A549 (cell line): ENCODE measurements at places on chromosomes 13 and 19.

DNA sequence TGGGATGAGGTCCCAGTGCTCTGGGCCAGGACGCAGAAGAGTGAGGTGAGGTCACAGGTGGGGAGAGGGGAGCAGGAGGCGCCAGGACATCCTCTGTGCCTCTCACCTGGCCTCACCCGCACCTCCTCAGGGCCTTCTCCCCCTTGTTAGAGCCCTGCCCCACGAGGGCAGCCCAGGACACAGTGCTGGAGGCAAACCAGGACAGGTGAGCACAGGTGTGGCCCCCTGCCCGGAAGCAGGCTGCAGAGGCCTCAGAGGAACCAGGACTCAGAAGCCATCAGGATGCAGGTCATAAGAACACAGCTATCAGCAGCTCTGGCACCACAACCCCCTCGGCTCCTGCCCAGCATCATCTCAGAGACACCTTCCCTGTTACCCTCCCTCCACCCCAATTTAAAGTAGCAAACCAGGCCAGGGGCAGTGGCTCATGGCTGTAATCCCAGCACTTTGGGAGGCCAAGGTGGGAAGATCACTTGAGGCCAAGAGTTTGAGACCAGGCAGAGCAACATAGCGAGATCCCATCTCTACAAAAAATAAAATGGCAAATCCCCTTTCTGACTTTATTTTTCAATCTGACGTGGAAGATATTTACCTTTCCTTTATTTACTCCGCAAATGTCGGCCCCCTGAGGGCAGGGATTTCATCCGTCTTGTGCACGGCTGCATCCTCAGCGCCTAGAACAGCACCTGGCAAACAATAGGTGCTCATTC is at the start of gene CEACAM16:
CEACAM16 (plus strand) TSS at position 660 of the 710 bp plus-strand sequence. CDS start 2,306 bp downstream, outside the sequence.
- no peak for DNase-seq

GRCh38 chr19:13665125-13665905 is 99.0 kb upstream of the MRI1 start:
- DNase-seq: no peak

DNA sequence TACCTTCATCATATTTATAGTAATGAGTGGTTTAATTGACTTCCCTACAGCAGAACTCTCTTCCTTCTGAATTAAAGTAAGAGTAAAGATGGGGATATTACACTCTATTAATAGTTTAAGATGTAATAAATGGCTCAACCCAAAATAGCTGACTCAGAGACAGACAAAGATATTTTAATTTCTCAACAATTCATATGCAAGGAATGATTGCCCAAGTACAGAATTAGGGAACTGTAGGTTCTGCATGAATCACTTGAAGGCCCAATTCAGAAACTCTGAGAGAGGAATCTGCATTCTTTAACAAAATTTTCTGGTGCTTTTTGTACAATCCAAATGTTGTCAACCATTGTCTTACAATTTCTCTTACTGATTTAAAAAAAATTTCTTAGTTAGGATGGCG is 42.9 kb upstream of the PCDH9 start:
- no peak for DNase-seq

DNA sequence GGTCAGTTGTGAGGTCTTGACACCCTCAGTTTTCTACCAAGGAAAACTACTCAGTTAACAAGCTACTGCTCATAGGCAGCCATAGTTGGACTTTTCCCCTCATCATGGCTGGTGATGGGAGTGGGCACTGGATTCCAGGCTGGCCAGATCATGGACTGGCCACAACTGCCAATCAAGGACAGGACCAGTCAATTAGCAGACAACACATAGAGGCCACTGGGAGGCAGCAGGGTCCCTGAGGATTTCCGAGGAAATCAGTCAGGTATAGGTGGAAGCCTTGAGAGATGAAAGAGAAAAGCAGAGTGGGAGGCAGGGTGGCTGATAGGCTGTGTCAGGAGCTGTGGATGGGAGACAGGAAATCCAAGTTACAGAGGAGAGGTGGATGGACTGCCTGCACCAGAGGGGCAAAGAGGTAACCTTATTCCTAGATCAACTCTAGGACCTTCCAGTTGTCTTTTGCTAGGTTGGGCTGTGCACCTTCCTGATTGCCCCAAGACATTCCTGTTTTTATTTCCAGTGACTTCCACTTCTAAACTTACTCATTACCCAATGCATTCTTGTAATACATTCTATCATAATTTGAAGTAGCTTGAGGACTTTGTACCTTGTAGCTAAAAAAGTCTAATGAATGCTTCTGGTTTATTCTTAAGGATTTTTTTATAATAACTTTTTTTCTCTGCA is 361.8 kb downstream of the KCNRG start:
- no peak for DNase-seq

DNA sequence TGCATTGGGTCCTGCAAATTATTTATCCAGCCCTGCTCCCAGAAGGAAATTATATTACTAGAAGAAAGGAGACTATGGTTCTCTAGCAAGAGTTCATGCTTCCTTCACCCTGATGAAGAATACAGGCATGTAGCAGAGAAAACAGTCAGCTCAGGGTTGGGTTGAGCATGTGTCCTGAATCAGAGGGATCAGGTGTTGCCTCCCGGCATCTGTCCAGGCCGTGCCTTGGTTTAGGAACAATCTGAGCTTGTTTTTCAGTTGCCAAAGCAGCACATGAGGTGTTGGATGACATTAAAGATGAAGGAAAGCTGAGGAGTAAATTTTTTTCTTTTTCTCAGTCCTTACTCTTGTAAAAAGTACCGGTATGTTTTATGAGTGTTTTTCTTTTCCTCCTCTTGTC is 62.0 kb downstream of the KL start:
- no peak for DNase-seq

DNA sequence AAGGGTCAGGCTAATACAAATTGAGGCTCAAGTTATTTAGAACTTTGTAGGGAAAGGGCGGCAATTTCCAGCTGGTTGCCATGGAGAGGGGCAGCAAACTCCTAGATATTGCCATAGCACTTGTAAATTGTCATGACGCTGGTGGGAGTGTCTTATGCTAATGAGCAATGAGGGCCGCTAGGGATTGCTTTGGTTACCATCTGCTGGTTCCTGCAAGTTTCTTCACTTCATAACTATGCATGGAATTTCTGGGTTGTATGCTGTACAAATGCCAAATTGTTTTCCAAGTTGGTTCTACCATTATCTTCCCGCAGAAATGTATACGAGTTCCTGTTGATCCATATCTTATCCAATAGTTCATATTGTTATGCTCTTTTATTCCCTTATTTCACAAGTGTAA is 1339.4 kb downstream of the EFNB2 start:
- peak; percentile 25 for DNase-seq

- DNase-seq: no peak
Observed at GRCh38 chr13:25167382-25168174, 4.5 kb downstream of the AMER2 start.

- peak; percentile 62 for DNase-seq
Observed at GRCh38 chr19:4976401-4977298, 7.7 kb downstream of the KDM4B start.

GRCh38 chr19:49877879-49878743 is 609 bp downstream of the TBC1D17 start:
- peak; percentile 99 for DNase-seq

- DNase-seq: no peak
Observed at GRCh38 chr19:28403690-28404089, 809.3 kb downstream of the UQCRFS1 start.

DNA sequence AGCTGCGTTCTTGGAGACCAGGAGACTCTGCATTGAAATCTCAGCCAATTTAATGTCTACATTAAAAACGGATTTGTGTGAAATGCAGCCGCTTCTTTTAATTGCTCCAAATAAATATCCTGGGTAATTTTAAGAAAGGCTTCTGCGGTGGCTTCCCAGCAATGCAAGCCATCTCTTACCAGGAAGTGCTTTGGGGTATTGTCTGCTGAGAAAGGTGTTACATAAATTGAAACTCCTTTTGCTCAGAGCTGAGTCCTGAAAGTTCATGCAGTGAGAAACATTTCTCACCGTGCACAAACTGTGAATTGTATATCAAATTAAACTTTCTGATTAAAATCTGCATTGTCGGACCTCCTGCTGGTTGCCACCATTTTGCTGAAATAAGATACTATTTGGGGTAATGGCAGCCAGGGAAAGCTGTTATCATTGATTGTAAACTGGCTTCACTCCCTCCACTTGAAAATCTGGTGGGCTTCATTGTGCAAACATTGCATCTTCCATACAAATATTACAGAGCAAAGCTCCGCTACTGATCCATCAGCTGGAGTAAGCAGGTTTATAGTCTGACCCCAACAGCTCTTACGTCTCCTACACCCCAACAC is 59.5 kb downstream of the ZIC5 start:
- DNase-seq: no peak
